ENCODE measurements at places on chromosomes 1 and 21.

DNA sequence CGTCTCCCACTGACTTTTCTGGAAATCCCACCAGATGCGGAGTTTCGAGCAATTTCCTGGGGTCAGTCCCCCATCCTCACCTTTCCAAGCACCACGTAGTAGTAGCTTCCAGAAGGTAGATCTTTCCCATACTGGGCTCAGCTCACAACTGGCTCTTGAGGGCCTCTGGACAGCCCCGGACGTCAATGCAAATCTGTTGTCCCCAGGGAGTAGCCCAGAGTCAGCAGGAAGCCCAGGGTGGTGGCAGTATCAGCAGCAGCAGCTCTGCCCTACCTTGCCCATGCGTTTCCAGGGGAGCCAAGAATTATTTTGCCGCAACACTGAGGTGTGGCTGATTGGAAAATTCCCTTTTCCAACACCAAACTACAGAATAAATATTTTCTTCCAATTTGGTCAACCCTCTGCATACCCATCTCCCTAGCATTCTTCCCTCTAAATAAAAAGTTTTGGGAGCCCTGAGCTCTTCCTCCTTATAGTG lies 70.3 kb downstream of the CD46 start:
- DNase-seq: no peak

- no peak for DNase-seq
Observed at GRCh38 chr1:24412408-24412807, 1.2 kb downstream of the STPG1 start.

- DNase-seq: no peak
Observed at GRCh38 chr21:45147473-45148315, 73.3 kb downstream of the ADARB1 start.

DNA sequence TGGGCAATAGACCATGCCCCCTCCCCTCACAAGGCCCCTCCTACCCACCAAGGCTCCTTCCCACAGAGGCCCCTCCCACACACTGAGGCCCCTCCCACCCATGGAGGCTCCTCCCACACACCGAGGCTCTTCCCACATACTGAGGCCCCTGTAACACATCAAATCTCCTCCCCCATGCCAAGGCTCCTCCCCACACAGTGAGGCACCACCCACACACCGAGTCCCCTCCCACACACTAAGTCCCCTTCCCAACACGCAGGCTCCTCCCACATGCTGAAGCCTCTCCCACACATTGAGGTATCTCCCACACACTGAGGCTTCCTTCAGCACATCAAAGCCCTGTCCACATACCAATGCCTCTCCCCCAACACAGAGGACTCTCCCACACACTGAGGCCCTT lies 391.8 kb downstream of the CAMTA1 start:
- DNase-seq: no peak

- DNase-seq: no peak
Observed at GRCh38 chr1:30683699-30684098, 39.7 kb downstream of the MATN1 start.

DNA sequence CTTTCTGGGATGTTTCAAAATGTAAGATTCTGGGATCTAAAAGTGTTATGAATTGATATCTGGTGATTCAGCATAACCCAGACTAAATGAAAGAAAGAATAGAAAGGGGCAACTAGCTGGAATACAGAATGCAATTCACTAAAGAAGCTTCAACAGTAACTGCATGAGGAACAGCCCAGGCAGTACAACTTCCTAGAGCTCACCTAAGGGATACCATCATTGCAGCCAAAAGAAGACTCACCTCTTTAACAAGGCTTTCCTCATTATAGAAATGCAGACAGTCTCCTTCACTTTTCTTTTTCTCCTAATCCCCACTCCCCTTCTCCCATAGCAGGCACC lies 6.3 kb downstream of the RGS5 start:
- DNase-seq: no peak

- DNase-seq: no peak
Observed at GRCh38 chr1:222680080-222680479, 32.2 kb downstream of the AIDA start.

DNA sequence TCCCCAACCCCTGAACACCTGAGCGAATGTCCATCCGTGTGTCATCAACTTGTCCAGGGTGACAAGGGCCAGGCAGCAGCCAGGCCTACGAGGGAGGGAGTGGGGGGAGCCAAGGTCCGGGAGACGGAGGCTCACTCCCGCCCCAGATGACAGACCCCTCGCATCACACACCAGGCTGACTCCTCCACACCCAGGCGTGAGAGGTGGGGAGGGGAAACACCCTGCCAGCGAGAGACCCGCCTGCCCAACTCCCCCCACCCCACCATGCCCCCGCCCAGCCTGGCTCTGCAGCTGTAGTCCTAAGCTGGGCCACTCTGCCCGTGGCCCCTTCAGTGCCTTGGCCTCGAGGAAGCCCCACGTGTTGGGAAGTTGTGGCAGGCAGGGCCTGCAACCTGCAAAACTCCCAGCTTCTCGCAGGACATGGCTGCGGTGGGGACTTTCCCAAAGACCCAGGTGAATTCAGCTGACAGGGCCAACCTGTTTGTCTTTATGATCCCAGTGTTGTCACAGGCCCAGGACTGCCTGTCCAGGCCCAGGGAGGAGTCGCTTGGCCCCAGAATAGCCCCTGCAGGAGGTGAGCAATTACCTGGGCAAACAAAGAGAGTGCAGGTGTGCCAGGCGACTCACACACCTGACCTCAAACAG lies 62.9 kb downstream of the RIPK4 start:
- peak; percentile 83 for DNase-seq

DNA sequence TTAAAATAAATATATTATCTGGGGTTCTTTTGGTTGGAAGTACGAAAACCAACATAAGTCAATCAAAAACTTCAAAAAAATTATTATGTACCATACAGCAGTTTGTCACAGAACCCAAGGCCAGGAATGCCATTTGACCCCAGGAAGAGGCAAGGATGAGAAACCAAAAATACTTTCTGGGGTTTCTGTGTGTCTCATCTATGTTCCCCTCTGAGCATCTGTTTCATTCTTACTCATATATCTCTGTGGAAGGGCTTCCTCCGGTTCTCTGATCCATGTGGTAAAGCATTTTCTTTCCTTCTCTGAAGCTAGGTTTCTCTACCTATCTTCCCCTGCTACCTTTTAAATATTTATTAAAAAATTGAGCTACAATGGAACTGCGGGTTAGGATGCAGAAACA lies 9.8 kb upstream of the FCRL1 start:
- DNase-seq: no peak

GRCh38 chr21:16873176-16873575 lies 639.7 kb upstream of the CXADR start:
- DNase-seq: no peak

- DNase-seq: no peak
Observed at GRCh38 chr1:184036517-184036949, 995 bp downstream of the COLGALT2 start.

DNA sequence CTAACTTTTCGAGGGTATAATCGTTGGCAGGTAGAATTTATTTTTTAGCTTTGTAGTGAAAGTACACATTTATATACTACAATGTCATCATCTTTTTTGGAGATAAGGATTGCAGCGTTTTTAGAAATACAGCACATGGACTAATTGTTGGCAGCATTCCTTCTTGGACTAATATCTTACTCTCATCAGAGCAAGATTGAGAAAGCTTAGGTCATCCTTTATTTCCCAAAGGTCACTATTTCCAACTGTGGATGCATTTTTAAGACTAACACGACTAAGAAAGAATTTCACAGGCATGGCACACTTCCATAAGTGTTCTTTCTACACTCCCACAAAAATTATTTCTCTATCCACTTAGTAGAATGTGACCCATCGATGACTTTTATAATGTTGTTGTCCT lies 732.3 kb downstream of the NCAM2 start:
- no peak for DNase-seq

DNA sequence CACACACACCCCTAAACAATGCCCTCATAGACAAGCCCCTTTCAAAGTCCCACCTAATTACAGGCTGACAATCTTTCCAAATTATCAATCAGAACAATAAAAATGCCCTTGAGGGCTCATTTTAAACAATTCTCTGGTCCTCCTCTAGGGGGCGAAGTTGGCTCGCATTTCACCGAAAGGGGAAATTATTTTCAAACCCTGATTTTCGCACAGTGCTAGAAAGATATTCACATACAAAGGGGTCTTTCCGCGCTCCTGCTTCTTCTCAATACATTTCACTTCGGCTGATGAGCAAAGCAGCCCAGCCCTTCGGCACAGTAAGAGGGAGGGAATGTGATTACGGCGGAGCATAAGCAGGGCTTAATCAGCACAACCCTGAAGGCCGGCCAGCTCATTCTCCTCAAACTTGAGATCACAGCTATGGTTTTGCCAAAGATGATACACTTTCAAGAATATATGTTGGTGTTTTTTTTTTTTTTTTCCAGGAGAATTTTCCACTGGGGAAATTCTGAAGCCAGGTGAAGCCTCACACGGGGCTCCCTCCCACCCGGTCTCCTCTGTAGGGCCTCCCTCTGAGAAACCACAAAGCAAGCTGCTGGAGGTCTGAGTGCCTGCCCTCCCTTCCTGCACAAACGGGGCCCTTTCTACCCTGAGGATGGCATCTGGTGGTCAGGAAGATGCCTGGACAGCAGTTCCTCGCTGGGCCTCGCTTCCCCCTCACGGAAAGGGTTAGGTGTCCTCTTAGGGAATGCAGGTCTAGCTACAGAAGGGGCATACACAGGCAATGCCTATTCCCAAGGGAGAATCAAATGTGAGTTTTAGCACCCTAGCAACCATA lies 66.9 kb downstream of the GNG12 start:
- DNase-seq: peak; percentile 77

DNA sequence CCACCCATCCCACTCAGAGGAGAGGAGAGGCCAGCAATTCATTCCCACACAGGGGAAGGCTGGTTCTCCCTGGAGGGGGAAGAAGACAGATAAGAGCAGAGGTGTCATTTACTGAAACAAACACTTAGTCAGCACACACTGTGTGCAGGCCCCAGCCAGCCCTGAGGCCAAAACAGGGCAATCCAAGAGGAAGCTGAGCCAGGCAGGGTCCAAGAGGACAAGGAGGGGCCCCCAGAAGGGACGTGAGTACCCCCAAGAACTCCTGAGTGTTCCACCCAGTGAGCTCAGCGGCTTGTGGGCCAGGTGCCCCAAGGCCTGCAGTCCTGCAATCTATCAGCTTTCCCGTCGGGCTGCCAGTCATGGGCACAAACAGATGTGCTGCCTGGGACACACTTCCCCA lies 15.8 kb downstream of the ADGRB2 start:
- peak; percentile 72 for DNase-seq

- no peak for DNase-seq
Observed at GRCh38 chr21:34200288-34200905, 127.0 kb downstream of the MRPS6 start.

DNA sequence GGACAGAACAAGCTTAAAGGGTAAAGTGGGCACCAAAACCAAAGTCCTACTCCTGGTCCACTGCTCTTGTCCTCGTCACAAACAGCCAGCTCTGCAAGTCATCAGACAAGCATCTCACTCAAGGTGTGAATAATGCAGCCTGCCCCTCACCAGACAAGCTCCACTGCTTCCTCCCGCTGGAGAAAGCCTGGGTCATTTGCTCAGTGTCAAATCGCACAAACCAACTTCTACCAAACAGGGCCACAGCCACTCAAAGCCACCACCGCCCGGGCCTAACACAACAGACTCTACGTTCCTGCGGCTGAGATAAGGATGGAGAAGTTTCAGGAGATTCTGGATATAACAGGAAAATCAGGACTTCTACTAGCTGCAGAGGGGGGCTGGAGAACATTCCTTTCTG lies 3.3 kb downstream of the SSBP3 start:
- no peak for DNase-seq

DNA sequence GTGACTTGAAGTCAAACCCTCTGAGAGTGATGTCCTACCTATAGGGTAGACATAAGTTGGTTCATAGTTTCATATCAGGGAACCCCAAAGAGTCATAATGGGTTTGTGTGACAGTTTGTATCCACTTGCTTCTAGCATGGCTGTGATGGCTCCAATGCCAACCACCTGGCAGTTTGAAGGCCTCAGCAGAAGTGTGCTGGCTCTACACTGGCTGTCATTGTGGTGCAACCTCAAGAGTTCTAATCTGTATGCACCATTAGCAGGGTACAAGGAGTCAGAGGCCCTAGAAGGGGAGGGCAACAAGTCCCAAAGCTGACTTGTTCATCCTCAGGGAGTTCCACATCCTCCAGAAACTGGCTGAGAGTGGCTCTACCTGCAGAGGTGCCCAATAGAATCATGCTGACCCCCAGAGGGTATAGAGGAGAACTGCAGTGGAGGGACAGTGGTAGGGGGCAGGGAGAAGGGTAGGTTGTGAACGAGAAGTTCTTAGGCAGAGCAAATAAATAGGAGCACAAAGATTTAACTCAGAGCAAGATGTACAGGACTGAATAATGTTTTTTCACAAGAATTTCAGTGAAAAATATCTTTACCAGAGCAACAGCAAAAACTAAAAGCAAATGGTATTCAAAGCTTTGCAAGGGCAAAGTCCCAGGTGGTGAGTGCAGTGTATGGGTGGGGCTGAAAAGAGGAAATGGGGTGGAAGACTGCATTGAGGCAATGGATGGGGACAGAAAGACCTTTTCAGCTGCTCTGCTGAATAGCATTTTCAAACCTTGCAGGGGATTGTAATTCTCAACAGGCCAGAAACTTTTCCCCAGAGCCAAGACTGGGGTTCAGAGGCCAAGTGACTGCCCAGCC lies 3.2 kb downstream of the FCRL2 start:
- DNase-seq: peak; percentile 45

- DNase-seq: no peak
Observed at GRCh38 chr1:178075333-178075732, 18.6 kb upstream of the RASAL2 start.

DNA sequence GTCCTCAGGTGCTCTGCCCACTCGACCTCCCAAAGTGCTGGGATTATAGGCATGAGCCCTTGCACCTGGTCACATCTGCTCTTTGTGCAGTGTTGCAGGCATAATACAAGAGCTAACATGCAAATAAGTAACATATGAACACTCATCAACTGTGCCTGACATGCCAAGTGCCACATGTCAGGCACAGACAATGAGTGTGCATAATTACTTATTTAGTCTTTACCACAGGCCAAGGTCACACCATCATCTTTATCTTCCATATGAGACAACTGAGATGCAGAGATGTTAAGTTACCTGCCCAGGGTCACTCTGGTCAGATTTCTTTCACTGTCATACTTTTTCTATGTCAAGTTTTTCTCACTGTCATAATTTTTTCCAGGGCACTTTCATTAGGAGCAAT lies 126.1 kb downstream of the PPIAL4G start:
- DNase-seq: no peak

GRCh38 chr1:164748253-164748899 lies 189.4 kb downstream of the PBX1 start:
- peak; percentile 55 for DNase-seq

GRCh38 chr1:162094723-162095122 lies 25.2 kb downstream of the NOS1AP start:
- no peak for DNase-seq
